Activated T-cell treated with anti-CD3 and anti-CD28 coated beads, Interleukin-2, amount 50 U/mL, for 4 hours (primary cell): ENCODE measurements at places on chromosomes 13 and 19. TPM values are rescaled to one million over a fixed set of nuclear protein-coding genes. Genes with fewer than 3 reads are reported as not detected.

DNA sequence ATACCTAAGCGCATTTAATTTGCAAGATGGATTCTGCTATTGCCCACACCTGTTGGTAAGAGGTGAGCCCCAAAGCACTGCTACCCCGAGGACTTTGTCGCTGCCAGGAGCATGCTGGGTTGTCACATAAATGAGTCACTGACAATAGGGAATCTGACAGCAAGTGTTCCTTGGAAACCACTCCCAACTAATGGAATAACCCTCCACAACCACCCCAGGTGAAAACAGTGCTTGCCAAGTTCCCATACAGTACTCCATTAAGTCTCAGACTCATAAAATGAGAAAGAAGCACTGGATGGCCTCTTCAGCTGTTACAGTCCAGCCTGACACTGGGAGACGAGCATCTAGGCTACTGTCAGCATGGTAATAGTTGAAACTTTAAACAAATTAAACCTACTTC is 108.6 kb downstream of the EFNB2 start:
- DNase-seq = no peak

GRCh38 chr19:48874303-48875135 is 2.3 kb downstream of the PPP1R15A start:
- no peak for DNase-seq

GRCh38 chr13:26583662-26584061 is 26.2 kb downstream of the WASF3 start:
- no peak for DNase-seq

DNA sequence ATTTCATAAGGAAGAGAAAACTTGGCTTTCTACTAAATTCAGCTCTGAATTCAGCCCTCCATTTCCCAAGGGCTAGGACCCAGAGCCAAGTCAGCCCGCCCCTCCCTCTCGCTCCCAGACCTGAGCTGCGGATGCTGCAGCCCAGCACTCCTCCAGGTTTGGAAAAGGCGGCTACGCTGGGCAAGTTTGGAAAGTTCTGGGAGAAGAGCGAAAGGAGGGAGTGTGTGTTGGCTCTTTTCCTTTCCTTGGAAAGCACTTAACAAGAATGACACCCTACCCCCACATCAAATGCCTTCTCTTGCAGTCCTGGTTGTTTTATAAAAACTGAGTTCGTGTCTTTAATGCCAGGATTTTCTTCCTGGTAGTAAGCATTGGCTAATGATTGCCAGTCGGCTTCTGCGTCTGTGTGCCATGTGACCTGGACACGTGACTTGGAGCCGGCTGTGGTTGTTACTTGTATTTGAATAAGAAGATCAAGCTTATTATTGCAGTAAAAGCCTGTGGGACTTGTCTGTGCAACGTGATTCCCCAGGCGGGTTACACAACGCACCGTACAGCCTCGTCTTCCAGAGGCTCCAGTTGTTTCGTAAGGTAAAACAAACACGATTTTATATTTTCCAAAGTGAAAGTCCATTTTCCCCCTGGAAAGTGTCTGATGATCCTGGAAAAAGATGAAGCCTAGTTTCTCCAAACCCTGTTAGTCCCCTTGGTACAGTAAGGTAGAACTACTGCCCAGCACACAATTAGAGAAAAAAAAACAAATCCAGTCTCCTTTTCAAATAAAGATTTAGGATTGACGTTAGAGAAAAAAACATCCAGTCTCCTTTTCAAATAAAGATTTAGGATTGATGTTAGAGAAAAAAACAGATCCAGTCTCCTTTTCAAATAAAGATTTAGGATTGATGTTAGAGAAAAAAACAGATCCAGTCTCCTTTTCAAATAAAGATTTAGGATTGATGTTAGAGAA is 26.8 kb upstream of the UBE2L5 start:
- peak; percentile 51 for DNase-seq

DNA sequence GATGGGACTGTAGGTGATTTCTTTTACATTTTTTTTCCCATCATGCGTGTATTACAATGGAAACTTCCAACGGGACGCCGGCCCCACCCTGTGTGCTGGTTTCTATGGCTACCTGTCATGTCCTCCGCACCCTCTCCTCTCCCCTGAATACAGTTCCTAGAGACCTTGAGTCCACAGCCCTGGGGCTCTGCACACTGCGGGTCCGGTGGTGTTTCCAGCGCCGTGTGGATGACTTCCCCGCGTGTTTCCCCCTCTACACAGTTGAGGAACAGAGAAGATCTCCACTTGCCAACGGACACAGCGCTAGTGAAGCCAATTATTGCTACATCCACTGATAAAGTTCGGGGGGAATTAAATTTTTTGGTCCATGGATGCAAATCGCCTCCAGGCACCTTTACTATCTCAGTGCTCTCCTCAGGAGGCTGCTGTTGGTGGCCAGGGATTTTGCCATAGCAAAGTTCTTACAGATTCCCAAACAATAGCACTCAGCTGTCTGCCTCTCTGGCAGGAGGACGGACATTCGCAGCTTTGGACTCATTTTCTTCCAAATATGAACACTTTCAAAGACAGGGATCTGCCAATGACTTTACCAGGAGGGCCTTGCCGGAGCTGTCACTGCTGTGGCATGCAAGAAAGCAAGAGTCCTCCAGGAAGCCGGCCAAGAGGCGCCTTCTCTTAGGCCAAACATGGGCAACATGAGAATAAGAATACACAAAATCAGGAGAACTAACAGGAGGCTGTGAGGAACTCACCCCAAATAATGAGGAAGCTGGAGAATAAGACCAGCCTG is 39.3 kb upstream of the GAS6 start:
- no peak for DNase-seq

GRCh38 chr19:47489072-47489914 is 5.3 kb upstream of the KPTN start:
- no peak for DNase-seq

The AKAP8L gene
- 65.5 TPM for total RNA-seq

- no peak for DNase-seq
Observed at GRCh38 chr19:33676999-33677665, 55.4 kb downstream of the CHST8 start.

The MAMSTR gene
- total RNA-seq = 0.33 TPM

DNA sequence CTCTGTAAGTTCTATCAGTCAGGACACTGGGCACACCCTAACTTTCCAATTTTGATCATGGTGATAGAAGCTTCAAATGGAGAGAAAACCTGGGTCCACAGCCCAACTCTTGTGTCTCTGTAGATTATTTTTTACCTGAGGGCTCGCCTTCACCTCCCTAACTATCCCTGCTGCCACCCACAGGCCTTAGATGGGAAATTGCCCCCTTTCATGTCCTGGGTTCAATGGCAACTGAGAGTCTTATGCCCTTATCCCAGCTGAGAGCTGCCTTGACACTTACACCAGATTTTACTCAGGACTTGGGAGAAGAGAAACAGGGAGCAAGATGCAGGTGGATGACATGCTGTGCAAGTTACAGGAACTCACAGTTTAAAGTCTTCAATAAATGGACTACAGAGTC is 81.7 kb downstream of the RAP2A start:
- no peak for DNase-seq

DNA sequence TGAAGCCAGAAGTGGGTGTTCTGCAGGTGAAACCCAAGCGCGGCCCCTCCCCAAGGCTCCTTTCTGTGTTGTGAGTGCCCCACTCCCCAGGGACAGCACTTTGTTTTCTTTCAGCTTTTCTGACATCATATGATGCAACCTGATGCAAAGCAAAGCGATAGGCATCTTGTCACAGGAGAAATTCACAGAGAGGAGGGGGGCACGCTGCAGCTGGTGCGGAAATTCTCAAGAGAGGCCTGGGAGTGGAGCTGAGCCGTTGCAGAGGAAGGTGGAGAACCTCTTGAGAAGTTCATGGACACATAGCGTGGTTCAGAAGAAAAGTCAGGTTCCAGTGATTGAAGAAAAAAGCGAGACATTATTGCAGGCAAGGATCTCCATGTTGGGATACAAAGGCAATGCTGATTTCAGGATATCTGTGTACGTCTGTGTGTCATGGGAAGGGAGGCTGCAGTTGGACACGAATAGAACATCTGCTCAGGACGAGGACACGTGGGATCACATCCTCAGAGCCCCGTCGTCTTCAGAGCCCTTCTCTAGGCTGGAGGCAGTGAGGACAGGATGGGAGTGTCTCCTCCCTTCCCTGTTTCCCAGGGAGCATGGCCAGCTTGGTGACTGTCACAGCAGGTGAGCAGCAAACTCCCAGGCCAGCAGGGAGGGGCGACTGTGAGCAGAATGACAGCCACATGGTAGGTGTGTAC is 79.2 kb downstream of the IRS2 start:
- DNase-seq = no peak

DNA sequence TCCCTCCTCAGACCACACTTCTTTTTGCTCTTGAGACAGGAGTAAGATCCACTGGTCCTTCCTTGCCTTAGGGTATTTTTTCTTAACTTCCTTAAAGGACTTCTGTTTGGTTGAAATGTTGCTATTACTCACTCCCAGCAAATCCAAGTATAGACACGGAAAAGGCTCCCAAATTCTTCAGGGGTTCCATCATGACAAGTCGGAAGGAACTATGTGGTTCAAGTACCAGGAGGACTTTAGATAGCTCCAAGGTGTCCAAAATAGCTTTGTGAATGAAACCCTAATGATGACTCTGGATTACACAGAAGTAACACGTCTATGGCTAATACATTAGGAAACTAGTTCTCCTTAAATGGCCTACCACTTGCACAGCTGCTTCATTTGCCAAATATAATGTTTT is 238.7 kb downstream of the KCTD12 start:
- DNase-seq = no peak

DNA sequence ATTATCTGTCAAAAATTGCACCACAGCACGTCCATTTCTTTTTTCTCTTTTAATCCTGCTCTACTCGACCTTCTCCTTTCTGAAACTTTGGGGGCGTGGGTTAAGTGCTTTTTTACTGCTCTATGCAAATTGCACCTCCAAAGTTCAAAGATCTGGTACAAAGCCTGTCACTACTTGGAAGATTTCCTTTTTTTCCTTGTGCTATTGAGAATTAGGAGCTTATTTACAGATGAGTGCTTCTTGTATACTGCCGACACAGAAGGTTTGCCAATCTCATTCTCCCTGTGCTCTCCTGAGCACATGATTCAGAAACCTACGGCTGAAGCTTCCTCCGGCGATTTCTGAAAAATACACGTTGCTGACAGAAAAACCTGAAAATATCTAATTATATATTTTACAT is 94.8 kb downstream of the TEX29 start:
- DNase-seq = no peak

GRCh38 chr13:113756441-113757097 is 2.5 kb upstream of the TMEM255B start:
- no peak for DNase-seq

DNA sequence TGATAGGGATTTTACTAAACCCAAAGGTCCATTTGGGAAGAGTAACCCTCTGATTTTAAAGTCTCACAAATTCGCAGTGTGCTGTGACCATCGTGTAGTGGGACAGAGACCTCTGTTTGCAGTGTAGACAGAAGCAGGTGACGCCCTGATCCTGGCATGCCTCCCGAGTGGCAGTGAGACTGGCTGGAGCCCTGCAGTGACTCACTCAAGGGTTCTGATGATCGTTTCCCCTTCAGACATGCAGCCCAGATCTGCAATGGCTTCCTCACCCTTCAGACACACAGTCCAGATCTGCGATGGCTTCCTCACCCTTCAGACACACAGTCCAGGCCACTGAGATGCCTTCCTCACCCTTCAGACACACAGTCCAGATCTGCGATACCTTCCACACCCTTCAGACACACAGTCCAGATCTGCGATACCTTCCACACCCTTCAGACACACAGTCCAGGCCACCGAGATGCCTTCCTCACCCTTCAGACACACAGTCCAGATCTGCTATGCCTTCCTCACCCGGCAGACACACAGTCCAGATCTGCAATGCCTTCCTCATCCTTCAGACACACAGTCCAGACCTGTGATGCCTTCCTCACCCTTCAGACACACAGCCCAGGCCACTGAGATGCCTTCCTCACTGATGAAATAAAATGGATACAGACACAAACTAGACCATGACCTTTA is 125.2 kb downstream of the ATP11A start:
- DNase-seq = no peak

- DNase-seq = no peak
Observed at GRCh38 chr19:6577476-6578125, 13.3 kb downstream of the CD70 start.

- peak; percentile 70 for DNase-seq
Observed at GRCh38 chr19:10270616-10271394, at the start of gene ICAM1. TSS of gene ICAM1 (plus strand) at chr19:10271120. CDS start at chr19:10271160, 40 bp downstream.

The RNF17 gene
- not detected for total RNA-seq
